CD4-positive, alpha-beta T cell treated with Interleukin-4 for 4 hours (primary cell): ENCODE measurements at places on chromosomes 11 and 22.
A peak's percentile ranks its signal among the peaks of the same experiment; 100 is the strongest.

- no peak for DNase-seq
Measured at GRCh38 chr11:113090716-113091480, 129.7 kb downstream of the NCAM1 start.

DNA sequence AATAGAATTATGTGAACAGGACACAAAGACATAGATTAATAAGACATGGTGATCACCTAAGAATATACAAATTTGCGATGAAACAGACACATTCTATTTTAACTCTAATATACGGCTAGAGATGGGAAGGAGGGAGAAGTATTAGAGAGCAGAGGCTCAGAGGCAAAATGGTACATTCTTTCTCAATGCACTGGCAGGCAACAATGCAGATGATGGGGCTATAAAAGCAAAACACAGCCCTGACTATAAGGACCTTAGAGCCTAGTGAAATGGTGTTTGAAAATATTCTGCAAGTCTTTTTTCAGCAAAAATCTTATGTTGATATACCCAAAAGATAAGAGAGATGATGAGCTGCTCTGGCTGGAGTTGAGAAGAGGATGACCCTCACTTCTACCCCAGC is 13.1 kb downstream of the TCF20 start:
- no peak for DNase-seq

DNA sequence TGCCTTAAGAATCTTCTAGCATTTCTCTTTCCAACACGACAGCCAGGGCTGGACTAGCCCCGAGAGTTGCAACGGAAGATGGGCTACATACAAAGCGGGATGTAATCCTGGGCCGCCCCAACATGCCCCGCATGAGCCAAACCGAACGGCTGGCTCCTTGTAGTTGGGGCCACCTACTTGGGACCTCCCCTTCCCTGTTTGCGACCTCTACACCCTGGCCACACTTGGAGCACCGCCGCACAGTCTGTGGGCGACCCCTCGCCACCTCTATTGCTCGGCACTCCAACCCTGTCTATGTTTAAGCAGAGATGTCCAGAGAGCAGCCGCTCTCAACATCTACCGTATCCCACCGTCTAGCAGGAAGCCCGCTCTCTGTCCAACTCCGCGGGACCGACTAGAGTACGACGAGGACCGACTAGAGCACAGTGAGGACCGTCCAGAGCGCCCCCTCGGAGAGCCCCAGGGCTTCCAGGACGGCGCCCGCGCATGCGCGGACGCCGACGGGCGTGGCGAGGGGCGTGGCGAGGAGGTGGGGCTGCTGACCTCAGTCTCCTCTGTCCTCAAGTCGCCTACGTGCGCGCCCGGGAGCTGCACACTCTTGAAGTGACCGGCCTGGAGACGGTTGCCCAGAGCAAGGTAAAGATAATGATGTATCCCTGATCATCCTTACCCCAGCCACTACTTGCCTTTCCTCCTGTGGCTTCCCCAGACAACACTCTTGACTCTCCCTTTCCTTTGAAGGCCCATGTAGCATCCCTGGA is 32.3 kb downstream of the NEAT1 start:
- peak; percentile 72 for DNase-seq

DNA sequence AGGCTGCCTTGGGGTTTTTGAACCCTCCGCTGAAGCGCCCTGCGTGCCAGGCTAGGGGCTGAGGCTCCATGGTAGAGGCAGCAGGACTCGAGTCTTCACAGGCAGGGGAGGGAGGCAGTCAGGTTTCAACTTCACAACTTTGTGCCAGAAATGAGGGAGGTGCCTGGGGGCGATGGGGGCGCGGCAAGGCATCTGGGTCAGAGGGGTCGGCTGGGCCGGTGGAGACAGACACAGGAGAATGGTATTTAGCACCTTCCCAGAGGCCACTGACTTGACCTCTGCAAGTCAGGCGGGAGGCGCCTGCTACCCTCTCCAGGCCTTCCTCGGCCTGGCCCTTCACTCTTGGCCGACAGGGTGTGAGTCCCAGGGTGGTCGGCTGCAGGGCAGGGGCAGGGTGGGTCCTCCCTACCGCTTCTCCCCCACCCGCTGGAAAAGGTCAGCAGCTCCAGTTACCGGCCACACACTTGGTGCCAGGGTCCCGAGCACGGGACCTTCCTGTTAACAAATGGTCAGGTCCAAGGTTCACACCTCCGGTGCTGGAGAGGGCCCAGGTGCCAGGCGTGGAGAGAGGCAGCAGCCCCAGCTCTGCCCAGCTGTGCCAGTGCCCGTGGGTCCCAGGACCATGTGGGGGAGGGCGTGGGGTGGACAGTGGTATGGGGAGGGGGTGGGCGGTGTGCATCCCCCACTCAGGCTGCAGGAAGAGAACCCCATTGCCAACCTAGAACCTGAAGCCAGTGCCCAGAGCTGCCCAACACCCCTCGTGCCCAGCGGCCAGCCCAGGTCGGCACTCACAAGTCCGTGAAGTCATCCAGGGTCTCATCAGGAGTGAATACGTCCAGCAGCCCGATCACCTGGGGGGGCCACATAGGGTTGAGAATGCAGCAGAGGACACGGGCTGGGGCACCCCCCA is 3.8 kb downstream of the MAPK12 start:
- DNase-seq = no peak

DNA sequence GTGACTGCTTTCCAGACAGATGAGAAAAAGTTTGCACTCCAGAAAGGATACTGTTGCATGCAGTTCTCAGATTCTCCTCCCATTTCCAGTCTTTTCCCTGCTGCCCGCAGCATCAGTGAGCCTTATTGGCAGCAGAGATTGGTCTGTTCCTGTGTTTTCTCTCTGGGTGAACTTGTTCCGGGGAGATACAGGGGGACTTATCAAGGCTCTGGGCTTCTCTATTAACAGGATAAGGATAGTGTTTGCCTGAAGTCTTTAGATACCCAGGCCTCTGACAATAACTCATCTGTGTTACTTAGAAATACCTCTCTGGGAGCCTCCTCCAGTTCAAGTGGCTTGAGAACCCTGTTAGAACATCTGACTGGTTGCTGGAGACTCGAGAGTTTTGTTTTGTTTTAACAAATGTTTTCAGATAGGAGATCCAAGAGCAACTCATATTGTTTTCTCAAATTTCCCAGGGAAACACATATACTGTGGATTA is 154.7 kb downstream of the BLID start:
- no peak for DNase-seq

DNA sequence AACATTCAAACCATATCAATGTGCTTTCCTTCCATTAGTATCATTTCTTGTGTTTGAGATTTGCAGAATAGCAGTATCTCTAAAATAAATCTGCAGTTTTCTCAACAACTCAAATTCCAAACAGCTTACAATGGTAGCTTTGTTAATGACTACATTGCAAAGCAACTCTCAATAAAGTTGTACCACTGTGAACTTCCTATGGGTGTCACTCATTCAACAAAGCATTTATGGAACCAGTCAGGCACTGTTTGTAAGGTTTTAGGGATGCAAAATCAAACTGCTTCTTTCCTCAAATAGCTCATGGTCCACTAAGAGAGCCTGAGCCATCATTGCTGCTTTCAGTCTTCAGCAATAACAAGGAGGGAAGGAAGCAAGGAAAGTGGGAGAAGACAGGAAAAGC is 91.0 kb downstream of the CCDC83 start:
- no peak for DNase-seq

- peak; percentile 51 for DNase-seq
Measured at GRCh38 chr11:82682003-82682751, 51.5 kb downstream of the FAM181B start.

DNA sequence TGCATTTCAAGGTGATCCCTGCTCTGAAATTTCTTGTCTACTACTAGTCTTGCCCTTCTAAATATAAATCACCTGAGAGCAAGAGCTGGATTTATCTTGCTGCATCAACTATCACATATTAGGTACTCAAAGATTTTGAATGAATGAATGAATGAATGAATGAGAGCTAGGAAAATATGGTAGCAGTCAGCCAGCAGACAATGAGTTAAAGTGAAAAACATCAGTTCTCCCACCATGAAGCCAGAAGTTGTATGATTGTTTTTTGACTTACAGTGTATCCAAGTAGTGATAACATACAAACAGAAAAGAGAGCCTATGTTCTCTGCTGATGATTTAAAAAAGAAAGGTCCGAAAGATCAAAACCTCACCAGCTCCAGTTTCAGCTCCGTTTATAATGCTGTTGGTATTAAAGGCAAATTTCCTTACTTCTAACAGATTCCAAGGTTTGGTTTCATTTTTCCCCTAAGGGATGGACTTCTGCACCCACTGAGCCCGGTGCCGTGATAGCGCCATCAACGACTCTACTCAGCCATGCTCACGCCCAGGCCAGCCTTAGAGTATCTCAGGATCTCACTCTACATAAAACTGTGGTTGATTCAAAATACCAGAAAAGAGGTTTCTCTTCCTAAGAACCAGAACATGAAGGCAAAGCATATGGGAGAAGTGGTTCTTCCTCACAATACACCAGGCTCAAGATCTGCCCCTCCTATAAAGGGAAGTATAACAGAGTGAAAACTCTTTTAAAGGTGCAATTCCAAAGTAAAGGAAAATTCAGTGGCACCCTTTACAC is 92.0 kb downstream of the SGSM3 start:
- peak; percentile 40 for DNase-seq

DNA sequence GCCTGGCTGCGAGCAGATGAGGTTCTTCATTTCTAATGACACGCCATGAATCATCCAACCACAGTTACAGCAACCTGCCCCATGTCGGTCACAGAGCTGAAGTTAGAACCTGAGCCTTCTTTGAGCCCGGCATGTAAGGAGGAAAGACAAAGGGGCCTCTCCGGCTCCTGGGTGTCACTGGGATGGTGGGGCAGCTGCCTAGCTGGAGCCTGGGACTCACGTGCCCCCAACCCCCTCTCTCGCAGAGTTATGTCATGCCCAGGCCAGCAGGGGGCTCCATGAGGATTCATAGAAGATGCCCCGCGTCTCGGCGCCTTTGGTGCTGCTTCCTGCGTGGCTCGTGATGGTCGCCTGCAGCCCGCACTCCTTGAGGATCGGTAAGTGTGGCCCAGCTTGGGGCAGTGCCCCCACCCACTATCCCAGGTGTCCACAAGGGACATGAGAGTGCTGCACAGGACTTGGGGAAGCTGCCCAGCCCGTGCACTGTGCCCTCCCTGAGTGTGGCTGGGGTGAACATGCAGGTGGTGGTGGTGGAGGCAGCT is 148.5 kb downstream of the GRIK4 start:
- no peak for DNase-seq

- no peak for DNase-seq
Measured at GRCh38 chr11:118897721-118898310, 14.1 kb downstream of the CXCR5 start.

DNA sequence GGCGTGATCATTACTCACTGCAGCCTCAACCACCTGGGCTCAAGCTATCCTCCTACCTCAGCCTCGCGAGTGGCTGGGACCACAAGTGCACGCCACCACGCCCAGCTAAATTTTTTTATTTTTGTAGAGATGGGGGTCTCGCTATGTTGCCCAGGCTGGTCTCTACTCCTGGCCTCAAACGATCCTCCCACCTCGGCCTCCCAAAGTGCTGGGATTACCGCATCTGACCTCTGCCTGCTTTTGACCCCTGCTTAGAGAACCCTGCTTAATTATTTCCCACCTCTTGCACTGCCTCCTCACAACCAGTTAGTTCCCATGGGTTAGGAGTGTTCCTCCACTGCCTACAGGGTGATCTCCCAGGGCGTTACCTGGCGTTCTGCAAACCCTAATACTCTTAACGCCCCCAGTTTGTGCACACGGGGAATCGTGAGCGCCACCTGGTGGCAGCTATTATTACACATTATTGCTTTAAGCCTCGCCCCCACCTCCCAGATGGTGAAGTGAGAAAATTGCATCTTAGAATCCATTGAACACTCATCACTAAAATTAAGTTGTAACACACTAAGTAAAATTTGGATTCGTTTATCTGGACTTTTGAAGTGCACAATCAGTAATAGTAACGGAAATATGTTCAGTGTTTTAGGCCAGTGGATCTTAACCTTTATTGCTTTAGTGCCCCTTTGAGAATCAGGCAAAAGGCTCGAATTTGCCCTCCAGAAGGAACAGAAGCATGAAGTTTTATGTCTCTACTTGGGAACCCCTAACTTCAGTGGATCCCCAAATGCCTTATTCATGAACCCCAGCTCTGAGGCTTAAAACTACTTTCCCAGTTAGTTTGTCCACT is 61.4 kb upstream of the ASPHD2 start:
- DNase-seq = peak; percentile 39

- no peak for DNase-seq
Measured at GRCh38 chr11:35791088-35791958, 128.7 kb downstream of the TRIM44 start.

DNA sequence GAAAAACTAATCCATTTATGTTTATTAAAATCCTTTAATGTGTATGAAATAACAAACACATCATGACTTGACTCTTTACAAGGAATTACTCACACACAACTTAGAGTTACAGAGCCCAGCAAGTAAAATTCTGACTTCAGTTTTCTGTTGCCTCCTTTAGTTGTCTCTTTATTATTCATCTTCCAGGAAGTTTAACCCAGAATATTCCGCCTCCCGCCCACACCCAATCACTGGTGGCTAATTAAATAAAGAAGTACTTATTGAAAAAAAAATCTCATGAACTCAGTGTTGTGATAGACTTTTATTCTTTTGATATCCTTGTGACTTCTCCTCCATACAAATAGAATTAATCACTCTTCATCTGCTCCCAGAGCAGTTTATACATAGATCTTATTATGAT is 61.9 kb downstream of the MUC15 start:
- no peak for DNase-seq

- DNase-seq = no peak
Measured at GRCh38 chr22:24358105-24358836, 69.1 kb upstream of the ADORA2A start.
